ENCODE measurements at places on chromosomes 5 and 9. TPM values are rescaled to one million over a fixed set of nuclear protein-coding genes. Genes with fewer than 3 reads are reported as not detected.

DNA sequence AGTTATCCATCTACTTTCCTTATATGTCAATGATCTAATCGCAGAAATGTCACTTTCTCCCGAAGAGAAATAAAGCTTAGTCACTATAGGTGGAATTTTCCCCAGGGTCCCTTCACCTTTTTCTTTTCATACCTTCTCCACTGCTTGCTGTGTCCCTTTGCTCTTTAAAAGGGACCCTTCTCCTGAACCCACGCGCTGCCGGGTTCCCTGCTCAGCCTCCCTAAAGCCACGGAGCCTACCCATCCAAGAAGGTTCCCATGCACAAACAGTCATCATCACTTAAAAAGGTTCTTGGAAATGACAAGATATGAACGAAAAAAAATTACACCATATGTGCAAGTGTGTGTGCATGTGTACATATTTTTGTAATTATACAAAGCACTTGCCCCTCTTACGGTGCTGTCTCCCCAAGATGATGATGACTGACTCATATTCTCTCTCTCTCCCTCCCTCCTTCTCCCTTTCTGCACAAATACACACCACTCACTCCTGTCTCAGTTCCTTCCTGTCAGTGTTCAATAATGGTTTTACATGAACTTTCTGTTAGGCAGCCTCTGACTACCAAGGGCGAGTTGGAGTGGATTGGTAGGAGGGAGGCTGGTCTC is 1.5 kb upstream of the PTPRD start:
- DNase-seq = no peak

- DNase-seq = no peak
Measured at GRCh38 chr9:136218673-136219072, 13.7 kb upstream of the LHX3 start.

The PCDHA1 gene
- 0.13 TPM for total RNA-seq

The ARHGEF28 gene
- 1.5 TPM for total RNA-seq

DNA sequence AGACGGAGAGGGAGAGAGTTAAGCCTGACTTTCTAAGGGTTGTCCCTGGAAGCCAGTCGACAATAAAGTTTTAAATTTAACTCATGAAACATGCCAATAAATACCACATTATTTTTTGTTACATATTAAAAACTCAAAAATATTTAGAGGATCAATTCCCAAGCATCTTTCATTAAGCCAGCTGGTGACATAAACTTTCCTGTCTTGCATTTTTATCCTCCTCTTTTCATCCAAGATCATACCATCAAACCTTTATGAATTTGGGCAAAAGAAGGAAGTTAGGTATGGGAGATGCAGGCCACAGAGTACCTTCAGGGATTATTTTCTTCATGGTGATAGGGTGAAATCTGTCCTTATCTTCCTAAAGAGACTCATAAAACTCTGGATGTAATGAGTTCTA is 178.3 kb upstream of the FBXL17 start:
- no peak for DNase-seq

The RNF180 gene
- 7.8 TPM for total RNA-seq

- no peak for DNase-seq
Measured at GRCh38 chr9:126509718-126510117, 104.0 kb upstream of the LMX1B start.

- DNase-seq = no peak
Measured at GRCh38 chr5:89299998-89300397, 417.0 kb upstream of the MEF2C start.

DNA sequence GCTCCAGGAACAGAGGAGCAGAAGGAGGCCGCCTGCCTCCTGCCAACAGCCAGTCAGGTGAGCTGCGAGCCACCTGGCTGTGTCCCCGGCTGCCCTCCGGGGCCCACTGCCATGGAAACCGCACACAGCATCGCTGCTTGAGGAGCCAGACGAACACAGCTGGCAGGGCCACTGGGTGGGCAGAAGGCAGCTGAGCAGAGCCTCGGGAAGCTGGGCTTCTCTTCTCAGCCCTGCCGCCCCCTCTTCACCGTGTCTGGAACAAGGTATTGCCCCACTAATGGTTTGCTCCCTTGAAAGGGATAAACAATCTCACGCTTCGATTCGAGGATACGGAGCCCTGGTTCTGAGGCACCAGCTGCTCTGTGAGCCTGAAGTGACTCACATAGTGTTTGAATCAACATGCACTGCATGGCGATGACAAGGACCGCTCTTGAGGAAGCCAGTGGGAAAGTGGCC is 63.7 kb upstream of the RUFY1 start:
- DNase-seq = no peak

The TICAM2 gene
- total RNA-seq = 1.9 TPM

GRCh38 chr9:33241298-33241697 is 1.3 kb downstream of the SPINK4 start:
- no peak for DNase-seq

The FYB1 gene
- 0.31 TPM for total RNA-seq

DNA sequence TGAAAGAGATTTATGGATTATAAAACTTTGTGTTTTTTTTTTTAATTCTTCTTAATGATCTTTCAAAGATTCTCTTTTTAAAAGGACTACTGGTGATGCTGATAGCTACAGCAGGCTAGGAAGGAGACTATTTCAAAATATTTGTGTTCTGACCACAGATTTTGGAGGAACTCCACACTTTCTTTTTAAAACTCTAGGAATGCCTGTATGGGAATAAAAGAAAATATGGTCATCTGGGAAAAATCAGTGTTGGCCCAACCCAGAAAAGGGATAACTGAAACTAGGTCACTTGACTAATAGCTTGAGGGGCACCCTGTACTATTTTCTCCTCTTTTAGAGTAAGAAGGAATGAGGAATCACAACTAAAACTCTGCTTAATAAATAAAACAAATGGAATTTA is 97.6 kb upstream of the ADAMTS19 start:
- no peak for DNase-seq

DNA sequence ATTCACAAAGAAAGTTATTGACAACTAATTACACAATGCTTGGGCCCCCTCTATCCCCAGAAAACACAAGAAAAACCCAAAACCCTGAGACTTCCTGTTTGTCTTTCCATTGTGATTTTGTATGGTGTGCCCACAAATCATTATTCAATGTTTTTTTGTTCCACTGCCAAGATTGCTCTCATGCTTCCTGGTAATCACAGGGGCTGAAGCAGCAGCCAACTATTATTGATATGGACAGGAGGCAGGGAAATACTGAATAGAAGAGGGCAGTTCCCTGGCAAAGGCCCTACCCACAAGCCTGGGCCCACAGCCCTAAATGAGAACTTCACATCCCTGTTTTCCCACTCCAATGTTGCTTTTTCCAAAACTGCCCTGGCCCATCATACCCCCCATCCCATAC is 21.5 kb upstream of the RFK start:
- no peak for DNase-seq

DNA sequence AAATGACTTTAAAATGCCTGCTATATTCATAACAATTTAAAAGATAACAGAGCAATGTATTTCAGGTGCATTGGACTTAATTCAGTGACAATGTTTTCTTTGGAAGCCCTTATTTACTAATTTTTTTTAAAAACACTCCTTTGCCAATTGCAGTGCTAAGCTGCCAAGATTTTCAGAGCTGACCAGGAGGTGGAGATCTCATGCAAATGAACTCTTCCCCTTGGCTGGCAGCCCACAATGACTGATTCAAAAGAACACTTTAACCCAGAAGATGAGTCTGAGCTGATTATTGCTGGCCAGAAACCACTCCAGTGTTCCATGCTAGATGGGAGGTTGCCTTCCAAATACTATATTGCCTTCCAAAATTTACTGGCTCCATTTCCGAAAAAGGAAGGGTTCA is 128.3 kb upstream of the CCNH start:
- peak; percentile 7 for DNase-seq

DNA sequence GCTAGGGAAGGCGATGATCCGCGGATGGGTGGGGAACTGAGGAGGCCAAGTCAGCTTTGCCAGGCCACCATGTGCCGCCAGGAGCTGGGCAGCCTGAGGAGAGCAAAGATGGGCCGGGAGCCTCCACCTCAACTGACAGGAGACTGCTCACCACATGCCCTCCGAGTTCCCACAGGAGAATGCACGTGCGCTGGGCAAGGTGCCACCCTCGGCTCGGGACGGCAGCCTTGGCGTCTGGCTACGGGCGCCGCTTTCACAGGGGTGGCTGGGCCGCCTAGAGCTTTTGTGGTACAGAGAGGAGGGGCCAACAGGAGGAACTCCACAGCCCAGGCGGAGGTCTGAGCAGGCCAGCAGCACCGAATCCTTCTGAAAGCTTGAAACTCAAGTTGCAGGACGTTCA is 5.3 kb upstream of the TBC1D9B start:
- DNase-seq = no peak

The EXOSC2 gene
- total RNA-seq = 26.0 TPM
